ENCODE measurements at places on chromosomes 4 and X.

- no peak for DNase-seq
Observed at GRCh38 chr4:113106108-113106507, 56.7 kb downstream of the ANK2 start.

GRCh38 chr4:64271601-64272081 is 137.6 kb downstream of the TECRL start:
- no peak for DNase-seq

DNA sequence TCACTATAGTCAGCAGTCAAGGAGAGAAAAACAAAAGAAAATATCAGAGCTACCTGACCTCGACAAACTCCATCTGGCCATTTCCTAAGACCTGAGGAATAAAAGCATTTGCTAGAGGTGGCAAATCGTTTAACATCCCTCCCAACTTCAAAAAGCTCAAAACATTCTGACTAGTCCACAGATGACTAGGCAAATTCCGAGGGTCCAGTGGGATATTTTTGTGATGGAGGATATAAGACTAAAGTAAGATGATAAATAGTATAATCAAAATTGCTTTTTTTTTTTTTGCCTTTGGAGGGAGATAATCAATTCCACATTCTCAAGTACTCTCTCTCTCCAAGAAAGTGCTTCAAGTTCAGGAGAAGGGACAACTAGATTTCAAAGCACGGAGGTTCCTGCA is 119.1 kb upstream of the ETNPPL start:
- DNase-seq: no peak

DNA sequence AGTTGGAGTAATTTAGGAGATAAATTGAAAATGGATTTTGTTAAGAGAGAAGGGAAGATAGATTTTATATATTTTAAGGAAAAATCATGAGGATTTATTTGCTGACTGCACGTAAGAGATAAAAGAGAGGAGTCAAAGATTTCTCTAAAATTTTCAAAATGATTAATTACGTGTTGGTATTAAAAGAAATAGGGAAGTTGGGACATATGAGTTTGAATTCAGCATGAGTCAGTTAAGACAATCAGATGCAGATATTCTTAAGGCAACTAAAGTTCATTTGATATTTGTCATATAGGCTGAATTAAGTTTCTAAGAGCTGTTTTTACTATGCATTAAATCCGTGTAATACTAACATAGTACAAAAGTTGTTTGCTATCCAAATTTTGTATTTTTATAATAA is 46.9 kb downstream of the TET2 start:
- no peak for DNase-seq

DNA sequence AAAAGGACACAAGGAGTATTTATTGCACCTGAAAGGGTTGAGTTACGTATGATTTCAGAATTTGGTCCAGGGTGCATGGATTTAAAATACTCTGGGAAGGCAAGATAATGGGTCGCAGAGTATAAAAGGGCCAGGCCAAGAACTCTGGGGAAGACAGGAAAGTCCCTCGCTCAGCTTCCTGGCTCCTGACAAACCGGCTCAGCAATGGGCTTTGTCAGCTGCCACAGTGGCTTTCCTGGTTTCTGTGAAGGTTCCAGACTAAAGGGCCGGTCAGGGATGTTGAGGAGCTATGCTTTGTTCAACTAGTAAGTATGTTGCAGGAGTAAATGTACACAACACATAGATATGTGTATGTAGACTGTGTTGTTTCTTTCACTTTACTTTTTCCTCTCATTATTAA is 154.4 kb upstream of the ETNPPL start:
- DNase-seq: no peak

DNA sequence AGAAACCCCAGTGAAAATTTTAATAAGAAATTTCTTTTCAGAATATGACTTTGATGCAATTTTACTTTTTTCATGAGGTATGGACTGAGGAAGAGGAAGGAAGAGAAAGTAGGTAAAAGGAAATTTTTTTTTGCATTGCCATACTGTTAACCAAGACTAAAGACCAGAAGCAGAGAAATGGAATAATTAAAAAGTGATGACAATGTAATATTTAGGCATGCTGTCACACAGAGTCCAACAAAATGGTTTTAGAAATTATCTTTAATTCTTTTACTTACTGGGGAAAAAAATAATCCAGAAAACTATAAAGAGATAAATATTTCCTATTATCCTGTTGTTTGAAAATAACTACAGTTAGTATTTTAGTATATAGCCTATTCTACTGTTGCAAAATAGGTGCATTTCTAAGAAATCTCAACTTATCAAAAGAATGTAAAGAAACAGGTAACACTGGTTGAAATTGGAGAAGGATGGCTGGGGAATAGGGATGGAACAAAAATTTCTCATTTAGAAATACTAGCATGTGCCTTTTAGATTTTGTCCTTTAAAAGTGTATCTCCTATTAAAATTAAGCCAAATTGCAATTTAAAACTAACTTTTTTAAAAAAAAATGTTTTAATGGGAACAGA is 92.6 kb downstream of the ANXA3 start:
- no peak for DNase-seq

GRCh38 chr4:14771504-14772175 is 230.6 kb upstream of the CPEB2 start:
- DNase-seq: no peak

DNA sequence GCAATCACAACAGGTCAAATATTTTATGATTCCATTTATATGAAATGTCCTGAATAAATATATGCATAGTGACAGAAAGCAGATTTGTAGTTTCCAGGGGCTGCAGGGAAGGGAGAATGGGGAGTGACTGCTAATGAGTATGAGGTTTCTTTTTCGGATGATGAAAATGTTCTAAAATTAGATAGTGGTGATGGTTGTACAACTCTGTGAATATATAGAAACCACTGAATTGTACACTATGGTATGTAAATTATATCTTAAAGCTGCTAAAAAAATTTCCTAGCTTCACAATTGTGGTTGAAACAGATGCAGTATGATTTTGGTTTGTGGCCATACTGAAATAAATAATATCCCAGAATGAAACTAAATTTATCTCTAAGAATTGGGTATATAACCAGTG is 12.9 kb upstream of the IL2 start:
- no peak for DNase-seq

GRCh38 chr4:166459621-166460020 is 586.6 kb downstream of the TLL1 start:
- no peak for DNase-seq

GRCh38 chr4:112416464-112416863 is 99.5 kb downstream of the NEUROG2 start:
- DNase-seq: no peak

GRCh38 chr4:179977378-179977777 is 2265.8 kb upstream of the TENM3 start:
- DNase-seq: no peak

- no peak for DNase-seq
Observed at GRCh38 chr4:140070366-140070765, 83.6 kb downstream of the MAML3 start.

GRCh38 chr4:100848841-100849240 is 331.0 kb upstream of the EMCN start:
- DNase-seq: no peak

GRCh38 chrX:56726605-56727004 is 2.4 kb upstream of the NBDY start:
- DNase-seq: no peak

DNA sequence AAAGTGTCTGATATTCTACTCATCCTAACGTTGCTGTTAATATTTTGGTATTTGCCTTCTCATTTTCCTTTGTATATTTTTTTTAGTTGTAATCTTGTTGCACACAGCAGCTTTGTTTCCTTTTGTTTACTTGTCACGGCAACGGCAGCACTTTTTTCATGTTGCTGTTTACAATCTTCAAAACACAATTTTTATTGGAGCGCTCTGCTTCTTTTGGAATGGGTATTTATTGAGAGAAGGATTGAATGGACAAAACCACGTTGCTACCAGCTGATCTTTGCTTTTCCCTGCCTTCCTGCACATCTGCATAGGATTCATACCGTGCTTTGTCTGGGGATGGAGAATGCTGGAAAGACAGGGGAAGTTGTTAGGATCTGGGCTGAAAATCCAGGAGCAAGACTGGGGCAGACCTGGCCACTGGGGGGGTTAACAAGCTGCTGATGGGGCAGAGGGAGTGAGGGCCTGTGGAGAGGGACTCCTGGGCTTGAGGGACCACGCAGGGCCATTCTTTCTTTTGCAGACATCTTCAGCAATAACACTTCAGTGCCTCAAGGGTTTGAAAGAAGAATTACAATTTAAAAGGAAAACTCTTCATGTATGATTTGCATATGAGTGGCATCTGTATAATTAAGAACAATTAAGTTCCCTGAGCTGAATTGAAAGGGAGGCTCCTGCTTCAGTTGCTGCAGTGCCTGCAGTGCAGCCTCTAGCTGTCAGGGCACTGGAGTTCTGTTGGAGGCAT is 69.8 kb downstream of the TMEM131L start:
- no peak for DNase-seq

DNA sequence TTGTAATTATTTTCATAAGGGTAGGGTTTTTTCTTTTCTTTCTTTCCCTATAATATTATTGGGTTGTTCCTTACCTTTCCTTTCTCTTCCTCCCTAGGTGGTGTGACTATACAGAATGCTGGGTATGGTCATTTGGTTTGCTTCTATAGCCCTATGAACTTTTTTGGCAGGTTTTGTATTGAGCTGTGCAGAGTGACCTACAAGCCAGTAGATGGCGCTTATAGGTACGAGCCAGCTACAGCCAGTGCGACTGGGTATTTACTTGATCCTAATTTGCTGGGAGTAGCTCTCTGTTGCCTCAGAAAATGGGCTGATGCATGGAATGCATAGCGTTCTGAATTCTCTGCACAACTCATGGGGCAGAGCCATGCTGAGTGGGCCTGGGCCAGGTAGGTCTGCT is 423.3 kb downstream of the MAGEE1 start:
- DNase-seq: no peak

DNA sequence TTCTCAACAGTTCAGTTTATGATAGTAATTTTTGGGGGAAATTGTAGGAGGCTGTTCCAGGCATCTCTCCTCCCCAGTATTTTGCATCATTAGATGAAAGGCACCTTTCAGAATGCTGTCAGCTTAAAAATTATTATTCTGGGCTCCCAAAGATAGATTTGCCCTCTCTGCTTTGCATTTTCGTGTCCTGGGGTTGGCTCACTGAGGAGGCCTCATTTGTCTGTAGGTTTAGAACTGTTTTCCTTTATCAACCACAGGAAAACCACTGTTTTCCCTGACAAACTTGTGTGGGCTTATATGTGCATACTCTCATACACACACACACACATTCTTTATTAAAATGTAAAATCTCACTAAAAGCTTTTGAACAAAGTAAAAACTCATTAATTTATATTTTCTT is 197.2 kb upstream of the VCX3A start:
- no peak for DNase-seq

DNA sequence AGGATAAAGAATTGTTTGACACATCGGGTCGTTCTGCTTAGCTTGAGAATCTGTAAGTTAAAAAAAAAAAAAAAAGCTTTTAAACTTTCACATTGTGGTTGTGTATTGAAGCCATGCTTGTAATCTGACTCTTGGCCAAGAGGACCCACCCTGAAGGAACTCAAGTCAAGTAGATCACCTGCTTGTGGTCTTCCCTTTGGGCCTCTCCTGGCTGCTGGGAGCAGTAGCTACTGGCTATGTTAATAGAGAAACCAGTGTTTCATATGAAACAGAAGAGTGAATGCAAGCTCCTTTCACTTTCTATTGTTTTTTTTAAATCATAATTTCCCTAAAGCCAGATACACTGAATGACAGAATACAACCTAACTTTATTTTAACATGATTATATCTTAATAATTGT is 402.4 kb upstream of the NDST4 start:
- no peak for DNase-seq

DNA sequence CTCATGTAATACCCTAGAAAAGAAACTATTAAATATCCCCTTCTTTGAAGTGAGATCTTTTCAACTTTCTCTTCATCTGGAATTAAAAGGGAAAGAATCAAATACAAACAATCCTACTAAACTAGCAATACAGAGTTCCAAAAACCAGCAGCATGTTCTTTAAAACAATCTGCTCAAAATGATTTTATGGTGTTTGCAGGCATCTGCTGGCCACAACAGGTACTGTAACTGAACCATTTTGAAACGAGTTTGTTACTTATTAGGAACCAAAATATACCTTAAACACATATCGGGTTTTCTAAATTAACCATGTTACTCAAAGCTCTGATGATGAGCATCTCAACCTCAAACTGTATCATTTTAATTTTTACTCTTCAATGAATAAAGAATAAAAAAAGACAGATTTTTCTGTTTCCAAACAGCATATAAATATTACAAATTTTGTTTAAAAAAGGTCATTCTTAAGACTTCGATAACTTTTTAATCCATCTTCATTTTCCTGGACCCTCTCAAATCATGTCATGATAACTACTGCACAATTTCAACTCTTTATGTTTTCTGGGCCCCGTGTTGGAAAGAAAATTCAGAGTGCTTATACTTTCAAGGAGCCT is 56.5 kb downstream of the ARAP2 start:
- DNase-seq: no peak

DNA sequence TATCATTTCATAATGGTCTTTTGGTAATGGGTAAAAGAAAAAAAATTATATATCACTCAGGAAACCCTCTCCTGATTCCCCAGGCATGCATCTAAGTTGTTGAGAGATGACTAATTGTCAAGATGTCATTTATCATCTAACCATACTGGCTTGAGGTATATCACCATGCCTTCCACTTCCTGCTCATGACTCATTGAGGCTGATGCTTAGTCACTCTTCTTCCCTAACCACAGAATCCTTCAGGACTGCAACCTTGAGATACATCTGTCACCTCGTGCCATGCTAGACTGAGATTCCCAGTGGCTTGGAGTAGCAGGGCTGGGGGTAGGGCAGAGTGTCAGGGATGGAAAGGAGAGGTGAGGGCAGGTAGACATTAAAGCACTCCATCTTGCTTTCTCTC is 782.5 kb upstream of the INTU start:
- no peak for DNase-seq

GRCh38 chr4:10897076-10897475 is 212.5 kb upstream of the CLNK start:
- no peak for DNase-seq

GRCh38 chr4:14168919-14169318 is 541.4 kb upstream of the BOD1L1 start:
- no peak for DNase-seq

- no peak for DNase-seq
Observed at GRCh38 chr4:94575652-94576051, 123.9 kb downstream of the PDLIM5 start.

GRCh38 chrX:13219991-13220764 is 99.7 kb downstream of the ATXN3L start:
- DNase-seq: no peak

GRCh38 chr4:46390355-46391058 is 579 bp upstream of the GABRA2 start:
- DNase-seq: no peak

GRCh38 chrX:119374736-119375135 is 24.4 kb upstream of the SLC25A43 start:
- no peak for DNase-seq

DNA sequence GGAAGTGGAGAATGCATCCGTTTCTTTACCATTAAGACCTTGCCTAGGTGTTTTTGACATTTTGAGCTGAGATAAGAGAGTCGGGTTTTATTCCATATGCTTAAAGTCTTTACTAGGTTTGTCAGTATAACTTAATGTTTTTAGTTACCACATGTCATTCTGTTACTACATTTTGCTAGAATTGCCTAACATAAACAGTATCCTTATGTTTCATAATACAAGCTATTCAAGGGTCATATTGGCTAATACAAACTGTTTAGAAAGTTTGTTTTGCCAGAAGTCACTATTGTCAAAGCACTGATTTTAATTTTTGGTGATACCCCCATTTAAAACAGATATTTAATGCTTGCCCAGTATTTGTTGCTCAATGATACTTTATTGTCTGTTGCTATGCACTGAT is 427.7 kb upstream of the MAGEB2 start:
- DNase-seq: no peak
